ENCODE measurements at places on chromosomes 4 and X.

DNA sequence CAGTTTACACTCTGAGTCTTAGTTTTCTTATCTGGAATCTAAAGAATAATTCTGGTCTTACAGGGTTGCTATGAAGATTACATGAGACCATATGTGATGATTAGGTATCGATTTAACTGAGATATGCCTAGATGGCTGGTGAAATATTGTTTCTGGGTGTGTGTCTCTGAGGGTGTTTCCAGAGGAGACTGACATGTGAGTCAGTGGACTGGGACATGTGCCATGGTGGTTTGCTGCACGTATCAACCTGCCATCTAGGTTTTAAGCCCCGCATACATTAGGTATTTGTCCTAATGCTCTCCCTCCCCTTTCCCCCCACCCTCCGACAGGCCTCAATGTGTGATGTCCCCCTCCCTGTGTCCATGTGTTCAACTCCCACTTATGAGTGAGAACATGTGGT, 186.0 kb upstream of the CXorf66 start:
- no peak for DNase-seq

DNA sequence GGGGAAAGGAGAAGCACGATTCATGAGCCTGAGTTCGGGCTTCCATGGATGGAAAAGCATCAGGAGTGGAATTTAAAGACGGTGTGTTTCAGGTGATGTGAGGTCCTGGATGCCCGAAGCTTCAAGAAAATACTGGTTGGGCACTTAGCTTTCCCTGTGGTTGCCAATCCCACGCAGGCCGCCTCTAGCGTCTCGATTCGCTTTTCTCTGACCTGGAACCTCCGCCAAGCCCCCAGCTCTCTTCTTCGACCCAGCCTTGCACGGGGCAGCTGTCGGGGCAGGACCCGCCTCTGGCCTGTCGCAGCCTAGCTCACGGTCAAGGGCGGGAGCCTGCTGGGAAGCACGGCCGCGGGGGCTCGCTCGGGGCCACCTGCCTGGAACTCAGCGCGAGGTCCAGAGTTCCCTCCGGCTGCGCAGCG, 308 bp upstream of the TLR2 start:
- no peak for DNase-seq

DNA sequence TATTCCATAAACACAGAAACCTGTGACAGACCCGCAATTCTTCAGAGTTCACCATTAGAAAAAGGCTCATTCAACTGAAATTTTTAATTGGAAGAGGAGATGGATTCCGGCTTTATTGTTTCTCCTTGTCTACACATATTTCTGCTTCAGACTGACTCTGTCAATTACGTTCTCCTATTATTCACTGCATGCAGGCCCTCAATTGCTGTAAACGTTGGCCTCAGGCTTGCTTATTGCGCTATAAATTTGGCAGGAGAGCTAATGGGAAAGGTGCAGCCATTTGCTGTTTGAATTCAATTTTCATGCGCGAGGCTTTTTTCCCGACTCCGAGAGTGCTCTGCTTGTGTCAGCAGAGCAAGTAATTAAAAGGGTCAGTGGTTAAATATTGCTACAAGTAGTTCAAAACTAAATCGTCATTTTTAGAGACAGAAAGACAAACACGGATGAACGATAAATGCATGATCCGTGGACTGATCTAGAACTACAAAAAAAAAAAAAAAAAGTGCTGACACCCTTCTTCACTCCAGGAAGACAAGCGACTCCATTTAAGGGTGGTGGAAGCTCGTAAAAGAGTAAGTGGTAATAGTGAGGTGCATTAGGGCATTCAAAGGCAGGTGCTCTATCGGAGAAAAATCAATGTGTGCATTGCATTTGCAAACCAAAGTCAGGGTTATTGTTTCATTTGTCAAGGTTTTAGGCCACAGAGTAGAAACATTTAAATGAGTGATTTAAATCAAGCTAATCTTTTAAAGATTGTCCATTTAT, 841.6 kb upstream of the FRG1 start:
- DNase-seq = no peak

- DNase-seq = no peak
These were observed 43.7 kb downstream of the NSG1 start for GRCh38 chr4:4430492-4431195.

GRCh38 chr4:98485816-98486345, 172.5 kb downstream of the TSPAN5 start:
- DNase-seq = no peak

DNA sequence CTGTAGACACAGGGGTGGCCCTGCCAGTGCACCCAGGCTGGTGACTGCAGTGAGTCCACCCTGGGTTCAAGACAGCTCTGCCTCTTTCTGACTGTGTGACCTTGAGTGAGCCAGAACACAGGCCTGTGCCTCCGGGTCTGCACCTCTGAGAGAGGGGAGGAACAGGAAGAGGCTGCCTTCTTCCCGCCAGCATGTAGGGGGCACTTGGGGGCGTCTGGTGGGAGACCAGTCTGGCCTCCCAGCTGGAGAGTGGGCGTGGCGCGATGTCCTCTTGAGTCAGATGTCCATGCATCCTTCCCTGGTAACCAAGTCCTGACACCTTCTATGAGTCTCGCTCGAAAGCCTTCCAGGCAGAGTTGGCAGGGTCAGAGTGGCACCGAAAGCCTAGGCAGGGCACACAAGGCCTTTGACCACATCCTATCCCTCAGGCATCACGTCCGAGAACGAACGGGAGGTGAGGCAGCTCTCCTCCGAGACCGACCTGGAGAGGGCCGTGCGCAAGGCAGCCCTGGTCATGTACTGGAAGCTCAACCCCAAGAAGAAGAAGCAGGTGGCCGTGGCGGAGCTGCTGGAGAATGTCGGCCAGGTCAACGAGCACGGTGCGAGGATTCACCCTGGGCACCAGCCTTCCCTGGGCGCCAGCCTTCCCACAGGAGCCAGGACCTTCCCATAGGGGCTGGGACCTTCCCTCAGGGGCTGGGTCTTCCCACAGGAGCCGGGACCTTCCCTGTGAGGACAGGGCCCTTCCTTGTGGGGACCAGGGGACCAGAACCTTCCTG, 21.3 kb downstream of the WFS1 start:
- no peak for DNase-seq

- DNase-seq = no peak
These were observed 158.7 kb downstream of the SPRY1 start for GRCh38 chr4:123555233-123555806.

DNA sequence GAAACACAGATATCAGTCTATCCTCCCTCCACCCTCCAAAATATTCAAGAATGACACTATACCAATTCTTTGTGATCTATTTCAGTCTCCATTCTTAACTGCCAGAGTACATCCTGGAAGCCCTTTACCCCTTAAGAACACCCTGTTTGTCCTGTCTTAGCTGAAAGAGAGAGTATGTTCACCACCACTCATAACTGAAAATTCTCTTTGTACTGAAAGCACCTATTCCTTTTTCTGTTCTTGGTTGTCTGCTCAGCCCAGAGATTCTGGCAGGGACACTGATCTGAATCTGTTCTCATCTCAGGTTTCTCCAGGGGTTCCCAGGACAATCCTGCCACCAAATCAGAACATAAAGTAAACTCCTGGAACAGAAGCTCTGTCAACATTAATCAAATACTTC, 25.4 kb upstream of the EREG start:
- DNase-seq = no peak

DNA sequence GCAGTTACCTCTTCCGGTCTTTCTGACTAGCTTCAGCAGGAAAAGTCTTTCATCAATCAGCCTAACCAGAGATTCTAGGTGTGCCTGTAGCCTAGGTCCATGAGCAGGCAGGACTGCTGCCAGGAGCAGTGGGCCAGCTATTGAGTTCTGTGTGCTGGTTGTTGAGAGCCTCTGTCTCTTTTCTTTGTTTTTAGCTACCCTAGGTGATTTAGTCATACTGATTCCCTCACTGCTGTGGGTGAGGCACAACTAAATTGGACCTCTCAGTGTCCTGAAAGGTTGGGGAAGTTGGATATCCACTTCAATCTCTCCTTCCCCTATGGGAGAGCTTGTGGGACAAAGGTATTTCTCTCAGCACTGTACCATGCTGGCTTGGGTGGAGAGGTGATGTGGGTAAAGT, 354.9 kb downstream of the GPAT3 start:
- DNase-seq = no peak

GRCh38 chr4:185896817-185897488, 85.0 kb upstream of the SORBS2 start:
- DNase-seq = no peak

- no peak for DNase-seq
These were observed 56.1 kb downstream of the PRSS12 start for GRCh38 chr4:118296729-118297128.

- no peak for DNase-seq
These were observed 209.3 kb upstream of the MAOA start for GRCh38 chrX:43446752-43447151.

DNA sequence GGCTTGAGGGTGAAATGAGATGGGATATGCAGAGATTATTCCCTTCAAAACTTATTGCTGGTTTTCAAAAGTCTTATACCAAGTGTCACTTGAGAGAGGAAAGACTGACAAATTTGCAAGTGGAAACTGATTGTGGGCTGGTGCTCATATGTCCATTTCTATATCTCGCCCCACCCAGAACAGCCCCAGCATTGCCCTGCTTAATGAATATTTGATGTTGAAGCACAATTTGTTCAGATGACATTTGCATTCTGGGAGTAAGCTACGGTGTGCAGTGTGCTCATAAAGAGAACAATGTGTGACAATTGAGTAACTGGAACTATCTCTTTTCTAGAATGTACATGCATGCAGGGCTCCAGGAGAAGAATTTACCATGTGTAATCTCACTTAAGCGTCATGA, 223.5 kb upstream of the TRPC5 start:
- no peak for DNase-seq

DNA sequence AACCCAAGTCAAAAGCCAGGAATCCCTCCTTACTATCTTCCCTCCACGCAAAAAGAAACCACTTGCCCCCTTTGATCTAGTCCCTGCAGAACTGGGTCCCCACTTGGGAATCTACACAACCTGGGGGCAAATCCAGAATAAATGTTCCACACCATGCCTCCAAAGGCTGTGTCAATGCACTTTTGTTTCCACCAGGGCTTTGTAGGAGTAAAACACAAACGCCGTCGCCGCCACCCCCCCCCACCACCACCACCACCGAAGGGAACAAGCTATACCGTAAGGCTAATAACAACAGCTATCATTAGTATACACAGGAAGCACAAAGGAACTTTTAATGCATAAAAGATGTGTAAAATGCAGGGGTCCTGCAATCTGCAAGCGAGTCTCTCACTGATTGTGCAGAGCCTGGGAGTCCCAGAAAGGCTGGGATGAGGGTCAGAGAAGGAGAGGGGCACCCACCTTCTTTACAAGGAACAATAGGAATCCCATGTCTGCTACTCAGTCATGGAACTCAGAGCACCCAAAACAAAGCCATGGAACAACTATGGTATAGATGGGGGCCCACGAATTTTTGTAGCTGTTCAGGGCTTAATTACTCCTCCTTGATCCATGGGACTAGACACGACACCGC, 13.2 kb downstream of the BCOR start:
- no peak for DNase-seq

- DNase-seq = no peak
These were observed 631.5 kb downstream of the RAB28 start for GRCh38 chr4:12852338-12853307.

DNA sequence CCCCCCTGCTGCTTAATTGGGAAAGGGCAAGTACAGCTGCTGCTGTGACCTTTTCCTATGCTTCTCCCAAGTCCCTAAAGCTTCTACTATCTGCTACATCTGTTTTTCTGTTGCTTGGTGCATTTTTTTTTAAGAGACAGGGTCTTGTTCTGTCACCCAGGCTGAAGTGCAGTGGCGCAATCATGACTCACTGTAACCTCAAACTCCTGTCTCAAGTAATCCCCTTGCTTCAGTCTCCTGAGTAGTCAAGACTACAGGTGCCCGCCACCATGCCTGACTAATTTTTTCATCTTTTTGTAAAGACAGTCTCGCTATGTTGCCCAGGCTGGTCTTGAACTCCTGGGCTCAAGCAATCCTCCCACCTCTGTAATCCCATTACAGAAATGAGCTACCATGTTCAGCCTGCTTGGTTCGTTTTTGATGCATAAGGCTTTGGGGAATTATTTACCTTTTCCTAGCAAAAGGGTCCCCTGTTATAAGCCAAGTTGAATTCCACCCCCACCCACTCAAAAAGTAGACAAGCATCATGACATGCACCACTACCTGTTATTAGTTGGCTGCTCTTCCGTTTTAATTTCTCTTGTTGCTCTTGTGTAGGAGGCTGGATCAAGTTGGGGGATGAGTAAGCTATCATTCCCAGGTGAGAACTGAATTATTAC, 39.6 kb downstream of the DGKK start:
- DNase-seq = no peak

GRCh38 chr4:107824350-107825071, at the start of gene SGMS2:
Gene SGMS2, plus strand, starts transcription at chr4:107824932. Its CDS starts 70,622 bp downstream, at chr4:107895554.
- peak; percentile 37 for DNase-seq

- no peak for DNase-seq
These were observed 62.1 kb downstream of the FUNDC1 start for GRCh38 chrX:44480591-44480990.

DNA sequence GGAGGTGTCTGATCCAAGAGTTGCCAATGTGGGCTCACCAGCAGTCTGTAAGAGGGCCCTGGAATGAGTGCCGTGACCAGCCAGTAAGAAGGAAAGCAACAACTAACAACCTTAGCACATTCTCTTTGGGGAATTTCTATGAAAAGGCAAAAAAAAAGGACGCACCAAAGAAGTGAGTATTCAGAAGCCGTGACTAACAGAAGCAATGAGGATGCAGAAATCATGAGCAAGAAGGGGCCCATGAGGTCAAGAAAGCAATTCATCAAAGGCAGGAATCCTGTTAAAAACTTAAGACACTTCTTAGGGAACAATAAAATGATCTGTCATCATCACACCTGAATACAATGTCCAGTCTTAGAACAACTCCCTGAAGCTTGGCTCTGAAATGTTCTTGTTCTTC, 260.5 kb downstream of the RAPGEF2 start:
- DNase-seq = no peak

GRCh38 chr4:140331876-140332275, 41.6 kb upstream of the SCOC start:
- DNase-seq = no peak

DNA sequence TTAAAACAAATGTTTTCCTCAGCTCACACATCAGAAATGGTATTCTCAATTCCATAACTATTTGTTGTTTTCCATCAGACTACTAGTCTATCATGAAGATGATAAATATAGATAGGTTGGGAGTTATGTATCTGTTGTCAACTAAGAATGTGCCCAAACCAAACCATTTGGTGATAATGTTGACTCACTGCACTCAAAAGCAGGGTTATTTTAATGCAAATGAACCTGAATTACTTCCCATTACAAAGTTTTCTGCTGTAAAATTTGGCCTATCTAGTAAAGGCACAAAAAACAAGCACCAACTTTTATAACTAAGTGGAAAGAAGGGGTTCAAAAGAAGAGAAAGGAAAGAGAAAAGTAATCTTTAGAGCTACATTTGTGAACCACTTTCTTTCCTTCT, 93.5 kb downstream of the TBCK start:
- no peak for DNase-seq
